ENCODE measurements at places on chromosomes 16 and 17.

- no peak for DNase-seq
These were observed 37.9 kb downstream of the SLFN12L start for GRCh38 chr17:35499548-35499947.

- DNase-seq: no peak
These were observed 17.1 kb upstream of the ST6GALNAC1 start for GRCh38 chr17:76660656-76661042.

DNA sequence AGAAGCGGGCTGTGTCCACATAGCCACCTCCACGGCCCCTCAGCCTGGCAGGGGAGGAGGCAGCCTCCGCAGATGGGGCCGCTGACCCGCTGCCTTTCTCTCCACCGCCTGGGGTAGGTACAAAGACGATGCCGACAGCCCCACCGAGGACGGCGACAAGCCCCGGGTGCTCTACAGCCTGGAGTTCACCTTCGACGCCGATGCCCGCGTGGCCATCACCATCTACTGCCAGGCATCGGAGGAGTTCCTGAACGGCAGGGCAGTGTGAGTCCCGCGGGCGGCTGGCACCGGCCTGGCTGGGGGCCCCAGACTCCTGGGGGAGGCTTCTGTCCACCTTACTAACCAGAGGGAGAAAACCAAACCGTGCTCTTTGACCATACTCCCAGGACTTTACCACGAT, 27.9 kb downstream of the MGRN1 start:
- no peak for DNase-seq

GRCh38 chr16:57341441-57342303, 16.9 kb upstream of the CCL22 start:
- peak; percentile 91 for DNase-seq

GRCh38 chr16:51239196-51239595, 88.1 kb upstream of the SALL1 start:
- DNase-seq: no peak

DNA sequence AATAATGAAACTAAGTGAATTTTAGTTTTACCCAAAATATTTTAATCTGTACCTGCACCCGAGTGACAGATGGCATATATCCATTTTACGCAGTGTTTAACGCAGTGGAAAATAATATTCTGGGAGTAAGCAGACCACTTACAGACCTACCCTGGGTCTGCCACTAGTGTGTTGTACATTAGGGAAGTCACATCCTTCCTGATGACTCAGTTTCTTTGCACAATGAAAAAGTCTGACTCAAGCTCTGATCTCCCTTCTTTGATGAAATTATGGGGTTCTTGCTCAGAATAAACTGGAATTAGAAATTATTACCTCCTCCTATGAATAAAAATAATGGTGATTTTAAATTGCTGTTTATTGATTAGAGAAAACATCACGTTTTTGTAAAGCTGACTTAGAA, 123.2 kb upstream of the AXIN2 start:
- DNase-seq: no peak

- no peak for DNase-seq
These were observed 6.4 kb upstream of the FOXJ1 start for GRCh38 chr17:76147211-76148014.

DNA sequence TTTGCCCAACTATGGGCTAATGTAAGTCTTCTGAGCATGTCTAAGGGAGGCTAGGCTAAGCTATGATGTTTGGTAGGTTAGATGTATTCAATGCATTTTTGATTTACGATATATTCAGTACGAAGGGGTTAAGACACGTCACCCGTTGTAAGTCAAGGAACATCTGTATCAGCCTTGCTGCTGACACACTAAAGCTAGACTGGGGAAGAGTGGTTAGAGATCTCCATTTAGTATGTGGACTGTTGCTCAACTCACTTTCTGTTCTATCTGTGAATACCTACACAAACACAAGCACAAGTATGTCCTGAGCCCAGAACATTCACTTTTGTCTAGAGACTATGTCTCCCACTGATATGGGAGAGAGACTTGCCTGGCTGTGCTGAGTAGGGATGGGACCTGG, 71.5 kb downstream of the VMP1 start:
- no peak for DNase-seq

DNA sequence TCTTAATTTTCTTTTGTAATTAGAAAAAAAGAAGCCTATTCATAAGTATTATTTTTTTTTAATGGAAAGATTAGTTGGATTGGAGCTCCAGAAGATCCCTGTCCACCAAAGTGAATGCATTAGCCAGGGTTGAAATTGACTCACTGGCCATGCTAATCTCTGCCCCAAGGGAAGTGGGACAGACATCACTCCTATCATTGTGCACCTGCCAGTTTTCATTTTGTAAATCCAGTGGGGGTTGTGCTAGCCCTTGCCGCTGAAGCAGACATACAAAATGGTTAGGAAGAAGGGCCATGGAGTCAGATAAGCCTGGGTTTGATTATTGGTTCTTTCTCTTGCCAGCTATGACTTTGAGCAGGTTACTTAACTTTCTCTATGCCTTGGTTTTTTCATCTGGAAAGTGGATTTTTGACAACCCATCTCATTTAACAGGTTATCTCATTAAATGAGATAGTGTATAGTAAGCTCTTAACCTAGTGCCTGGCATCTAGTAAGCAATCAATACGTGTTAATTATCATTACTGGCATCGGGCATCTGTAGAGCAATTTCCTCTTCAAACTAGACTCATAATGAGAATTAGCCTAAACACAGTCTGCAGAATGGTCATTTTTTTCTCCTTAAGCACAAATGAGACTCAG, 216.9 kb downstream of the IRX3 start:
- DNase-seq: no peak

DNA sequence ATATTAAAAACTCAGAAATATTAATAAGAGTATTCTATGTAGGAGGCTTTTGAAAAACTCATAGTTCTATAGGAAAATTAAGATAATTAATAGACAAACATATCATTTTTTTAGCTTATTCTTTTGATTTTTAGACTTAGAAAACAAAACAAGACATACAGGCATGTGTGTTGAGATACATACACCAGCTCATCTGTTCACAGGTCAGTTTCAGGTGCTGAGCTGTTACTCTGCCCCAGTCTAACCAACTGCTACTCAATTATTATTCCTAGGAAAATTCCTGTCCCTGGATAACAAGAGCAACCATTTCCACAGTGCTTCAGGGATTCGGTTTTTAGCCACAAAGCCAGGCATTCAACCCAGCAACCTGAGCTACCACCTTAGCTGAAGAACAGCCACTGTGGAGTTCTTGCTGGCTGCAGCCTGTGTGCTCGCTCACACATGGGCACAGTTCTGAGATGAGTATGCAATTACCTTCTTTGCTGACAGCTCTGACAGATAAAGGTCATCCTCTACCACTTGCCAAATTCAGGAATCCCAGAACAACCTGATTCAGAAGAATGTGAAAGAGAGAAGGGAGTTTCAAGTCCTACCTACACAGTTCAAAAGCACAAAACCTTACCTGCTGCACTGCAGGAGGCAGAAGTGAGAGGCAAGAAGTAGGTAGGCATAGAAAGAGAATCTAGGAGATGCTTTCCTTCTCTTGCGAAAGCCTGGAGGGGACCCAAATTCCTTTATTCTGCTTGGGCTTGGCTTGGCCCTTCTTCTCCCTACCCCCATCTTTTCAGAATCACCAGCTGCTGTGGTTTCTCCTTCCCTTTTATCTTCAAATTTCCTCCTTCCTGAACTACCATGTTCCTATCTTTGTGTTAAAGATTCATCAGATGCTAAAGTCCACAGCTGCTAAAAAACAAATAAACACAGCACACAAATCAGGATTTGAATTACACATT, 62.7 kb downstream of the TEX2 start:
- no peak for DNase-seq

DNA sequence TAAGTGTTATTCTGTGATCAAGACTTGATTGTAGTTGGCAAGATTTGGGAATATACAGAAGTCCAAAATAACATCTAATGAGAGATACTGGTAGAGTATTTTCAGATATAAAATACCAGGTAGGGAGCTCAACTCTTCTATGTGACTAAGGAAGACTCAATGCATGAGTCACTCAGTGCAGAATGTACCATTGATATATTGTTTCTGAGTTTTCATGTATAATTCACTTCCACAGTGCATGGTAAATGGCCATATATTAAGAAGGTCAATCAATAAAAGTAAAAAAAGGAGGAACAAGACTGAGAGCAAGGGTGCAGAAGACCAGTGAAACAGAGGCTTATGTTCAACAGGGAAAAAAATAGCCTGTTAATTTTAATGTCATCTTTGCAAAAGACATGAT, 1387.9 kb downstream of the CDH8 start:
- DNase-seq: no peak

GRCh38 chr17:77721846-77722160, 236.7 kb upstream of the TNRC6C start:
- DNase-seq: no peak

DNA sequence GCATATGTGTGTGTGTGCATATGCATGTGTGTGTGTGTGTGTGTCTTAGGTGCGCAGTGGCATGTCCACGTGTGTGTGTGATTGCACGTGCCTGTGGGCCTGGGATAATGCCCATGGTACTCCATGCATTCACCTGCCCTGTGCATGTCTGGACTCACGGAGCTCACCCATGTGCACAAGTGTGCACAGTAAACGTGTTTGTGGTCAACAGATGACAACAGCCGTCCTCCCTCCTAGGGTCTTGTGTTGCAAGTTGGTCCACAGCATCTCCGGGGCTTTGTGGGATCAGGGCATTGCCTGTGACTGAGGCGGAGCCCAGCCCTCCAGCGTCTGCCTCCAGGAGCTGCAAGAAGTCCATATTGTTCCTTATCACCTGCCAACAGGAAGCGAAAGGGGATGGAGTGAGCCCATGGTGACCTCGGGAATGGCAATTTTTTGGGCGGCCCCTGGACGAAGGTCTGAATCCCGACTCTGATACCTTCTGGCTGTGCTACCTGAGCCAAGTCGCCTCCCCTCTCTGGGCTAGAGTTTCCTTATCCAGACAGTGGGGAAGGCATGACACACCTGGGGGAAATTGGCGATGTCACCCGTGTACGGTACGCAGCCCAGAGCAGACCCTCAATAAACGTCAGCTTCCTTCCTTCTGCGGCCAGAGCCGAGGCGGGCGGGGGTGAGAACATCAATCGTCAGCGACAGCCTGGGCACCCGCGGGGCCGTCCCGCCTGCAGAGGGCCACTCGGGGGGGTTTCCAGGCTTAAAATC, 47.6 kb downstream of the IL21R start:
- DNase-seq: no peak

DNA sequence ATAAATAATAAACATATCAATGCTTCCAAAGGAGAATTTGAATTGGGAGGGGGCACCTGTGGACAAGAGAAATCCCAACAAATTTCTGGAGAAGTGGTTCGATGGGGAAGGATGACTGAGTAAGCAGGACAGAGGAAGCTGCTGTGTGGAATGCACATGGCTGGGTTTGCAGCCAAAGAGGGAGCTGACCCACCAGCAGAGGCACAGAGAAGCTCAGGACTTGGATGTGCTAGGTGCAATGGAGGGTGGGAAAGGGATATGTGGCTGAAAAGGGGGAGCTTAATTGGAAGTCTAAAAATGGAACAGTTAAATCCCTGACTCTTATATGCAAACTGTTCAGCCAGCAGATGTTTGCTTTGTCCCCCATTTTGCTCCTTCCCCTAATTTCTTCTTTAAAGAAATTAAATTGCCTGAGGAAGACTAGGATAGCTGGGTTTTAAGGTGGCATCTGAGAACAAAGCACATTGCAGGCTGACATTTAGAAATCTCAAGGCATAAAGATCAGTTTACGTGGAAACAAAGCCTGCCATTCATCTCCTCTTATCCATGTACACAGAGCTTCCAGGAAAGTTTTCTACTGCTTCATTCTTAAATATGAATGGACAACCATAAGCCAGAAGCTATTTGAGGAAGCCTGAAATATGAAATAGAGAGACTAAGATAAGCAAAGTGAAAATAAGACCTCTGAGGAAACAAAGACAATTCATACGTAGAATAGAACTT, 23.0 kb upstream of the TNS4 start:
- no peak for DNase-seq

DNA sequence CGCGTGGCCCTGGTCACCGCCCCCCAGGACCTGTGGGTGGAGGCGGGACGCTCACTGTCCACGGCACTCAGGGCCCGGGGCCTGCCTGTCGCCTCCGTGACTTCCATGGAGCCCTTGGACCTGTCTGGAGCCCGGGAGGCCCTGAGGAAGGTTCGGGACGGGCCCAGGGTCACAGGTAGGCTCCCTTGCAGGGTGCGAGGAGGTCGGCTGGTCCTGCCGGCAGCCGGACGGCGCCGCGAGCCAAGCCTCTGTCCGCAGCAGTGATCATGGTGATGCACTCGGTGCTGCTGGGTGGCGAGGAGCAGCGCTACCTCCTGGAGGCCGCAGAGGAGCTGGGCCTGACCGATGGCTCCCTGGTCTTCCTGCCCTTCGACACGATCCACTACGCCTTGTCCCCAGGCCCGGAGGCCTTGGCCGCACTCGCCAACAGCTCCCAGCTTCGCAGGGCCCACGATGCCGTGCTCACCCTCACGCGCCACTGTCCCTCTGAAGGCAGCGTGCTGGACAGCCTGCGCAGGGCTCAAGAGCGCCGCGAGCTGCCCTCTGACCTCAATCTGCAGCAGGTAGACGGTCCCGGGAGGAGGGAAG, 1.3 kb downstream of the GUCY2D start:
- no peak for DNase-seq

- no peak for DNase-seq
These were observed 20.4 kb upstream of the XYLT1 start for GRCh38 chr16:17491140-17491662.

DNA sequence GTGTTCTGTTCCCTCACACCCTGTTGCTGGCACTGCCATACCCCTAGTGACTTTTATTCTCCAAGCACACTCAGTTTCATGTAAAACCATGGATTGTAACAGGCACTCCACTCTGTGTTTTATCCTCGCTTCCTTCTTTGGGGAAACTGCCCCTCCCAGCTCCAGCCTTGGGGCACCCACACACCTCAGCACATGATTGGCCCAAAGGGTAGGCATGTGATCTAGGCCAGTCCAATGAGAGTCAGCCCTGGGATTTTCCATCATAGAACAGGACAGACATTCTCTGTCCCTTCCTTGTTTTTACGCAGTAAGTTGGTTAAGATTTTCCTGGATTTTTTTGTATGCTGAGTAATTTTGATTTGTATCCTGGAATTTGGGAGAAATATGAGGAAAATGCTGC, 115.4 kb downstream of the C16orf95 start:
- no peak for DNase-seq

DNA sequence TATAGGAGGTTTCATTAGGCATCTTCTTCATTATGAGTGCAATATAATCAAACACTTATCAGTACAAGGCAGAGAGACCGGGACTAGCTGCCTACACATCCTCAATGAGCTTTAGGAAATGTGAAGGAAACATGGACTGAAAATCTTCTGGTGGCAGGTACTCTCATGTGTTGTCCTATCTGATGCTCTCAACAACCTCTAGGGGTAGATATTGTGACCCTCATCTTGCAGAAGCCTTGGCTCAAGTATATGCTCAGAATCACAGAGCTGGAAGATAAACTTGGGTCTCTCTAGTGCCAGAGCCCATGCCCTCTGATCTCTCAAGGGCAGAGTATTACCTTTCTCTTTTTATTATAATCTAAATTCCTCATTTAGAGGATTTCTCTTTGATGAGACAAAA, 181.6 kb upstream of the C17orf78 start:
- no peak for DNase-seq
